ENCODE measurements at places on chromosomes 13 and 19. TPM values are rescaled to one million over a fixed set of nuclear protein-coding genes. Genes with fewer than 3 reads are reported as not detected.

The PEG3 gene
- not detected for total RNA-seq

The SCEL gene
- 3.5 TPM for total RNA-seq

The IZUMO2 gene
- total RNA-seq, result not detected

The ZNF563 gene
- total RNA-seq, result 3.4 TPM

The LGALS7B gene
- total RNA-seq, result not detected

The MISP3 gene
- 5.2 TPM for total RNA-seq

The CGB2 gene
- not detected for total RNA-seq

The CD177 gene
- total RNA-seq, result 0.14 TPM

The LRG1 gene
- total RNA-seq, result 0.61 TPM

The SMIM17 gene
- total RNA-seq, result not detected

The ZNF724 gene
- 10.6 TPM for total RNA-seq

The PROZ gene
- not detected for total RNA-seq

The ZNF534 gene
- not detected for total RNA-seq

The ERFL gene
- 0.49 TPM for total RNA-seq

The IGFL3 gene
- total RNA-seq, result not detected

The C19orf85 gene
- not detected for total RNA-seq

The HSPB6 gene
- total RNA-seq, result 0.81 TPM

The TUBB4A gene
- total RNA-seq, result 3.8 TPM

The TIMM50 gene
- total RNA-seq, result 162 TPM

The CUL4A gene
- total RNA-seq, result 123 TPM

The NPAS1 gene
- 1.8 TPM for total RNA-seq

The F2RL3 gene
- total RNA-seq, result not detected

The ZNF492 gene
- total RNA-seq, result not detected

The RPL21 gene
- total RNA-seq, result 1,201 TPM

The UFM1 gene
- 98.3 TPM for total RNA-seq

The CDX2 gene
- 109 TPM for total RNA-seq

The C13orf46 gene
- not detected for total RNA-seq

The ZNF865 gene
- total RNA-seq, result 13.2 TPM

The ZNF285 gene
- 0.91 TPM for total RNA-seq

The CCDC122 gene
- 15.6 TPM for total RNA-seq

The IGFL2 gene
- total RNA-seq, result 57.7 TPM

The TDRD12 gene
- 0.30 TPM for total RNA-seq

The FEM1A gene
- total RNA-seq, result 12.9 TPM

The BEST2 gene
- 0.27 TPM for total RNA-seq

Measured in Caco-2 (cell line).